GM13977 (cell line): ENCODE measurements at places on chromosomes 7 and 10.

DNA sequence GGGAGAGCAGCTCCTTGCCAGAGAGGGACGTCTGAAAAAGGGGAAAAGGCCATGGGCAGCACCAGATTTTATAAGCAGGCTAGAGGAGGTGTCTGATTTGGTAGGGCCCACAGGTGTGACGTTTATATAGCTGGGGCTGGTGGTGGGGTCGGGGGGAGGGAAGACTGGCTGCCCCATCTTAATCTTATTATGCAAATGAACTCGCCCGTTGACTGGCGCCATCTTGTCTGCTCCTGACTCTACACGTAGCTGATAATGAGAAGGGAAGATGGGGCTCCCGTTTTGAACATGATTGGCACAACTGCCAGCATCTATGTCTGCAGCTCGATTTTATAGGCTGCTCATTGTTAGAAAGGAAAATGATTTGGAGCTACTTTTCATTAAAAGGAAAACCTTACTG is 28.6 kb upstream of the CADPS2 start:
- no peak for DNase-seq

DNA sequence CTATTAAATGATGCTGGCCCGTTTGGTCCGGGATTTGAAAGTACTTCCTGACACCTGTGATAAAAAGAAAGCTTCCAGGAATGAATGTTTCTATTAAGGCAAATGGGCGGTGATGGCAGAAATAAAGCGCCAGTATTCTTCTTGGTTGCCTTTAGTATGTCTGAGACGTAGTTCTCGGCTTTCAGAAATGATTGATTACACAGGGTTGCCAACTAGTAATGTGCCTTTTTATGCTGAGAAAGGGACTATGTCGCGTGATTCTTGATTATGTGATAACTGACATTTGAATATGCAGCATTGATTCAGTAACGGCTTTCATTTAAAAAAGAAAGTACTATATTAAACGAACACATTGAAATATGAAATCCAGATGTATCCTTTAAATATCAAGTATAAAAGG is 13.9 kb downstream of the ZRANB1 start:
- no peak for DNase-seq

GRCh38 chr7:1342090-1342640 is 109.5 kb downstream of the UNCX start:
- no peak for DNase-seq

DNA sequence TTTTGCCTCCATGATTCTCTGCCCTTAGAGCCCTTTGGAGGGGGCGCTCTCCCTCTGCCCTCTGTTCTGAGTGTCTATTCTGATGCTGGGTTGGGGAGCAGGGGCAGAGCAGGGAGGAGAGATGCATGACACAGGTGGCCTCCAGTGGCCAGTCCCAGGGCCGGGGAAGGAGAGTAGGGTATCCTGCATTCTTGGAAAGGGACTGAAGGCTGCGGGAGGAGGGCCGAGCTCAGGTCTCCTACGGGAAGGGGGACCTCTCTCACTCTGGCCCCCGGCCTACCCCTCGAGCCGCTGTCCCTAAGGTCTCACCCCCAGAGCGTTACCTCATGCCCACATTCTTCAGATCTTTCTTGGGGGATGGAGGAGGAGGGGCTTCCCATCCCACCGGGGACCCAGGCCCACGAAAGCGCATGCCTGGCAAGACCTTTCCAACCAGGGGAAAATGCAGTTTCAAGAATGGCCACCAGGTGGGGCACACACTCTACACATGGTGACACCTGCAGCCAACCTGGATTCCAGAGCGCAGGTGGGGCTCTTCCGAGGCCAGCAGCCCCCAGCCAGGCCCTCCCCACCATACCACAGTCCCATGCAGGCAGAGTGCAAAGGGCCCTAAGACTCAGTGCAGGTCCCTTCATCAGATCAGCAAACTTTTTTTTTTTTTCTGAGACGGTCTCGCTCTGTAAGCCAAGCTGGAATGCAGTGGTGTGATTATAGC is 86.4 kb downstream of the MYL10 start:
- peak; percentile 78 for DNase-seq

GRCh38 chr10:85995791-85996190 is 370.8 kb downstream of the GRID1 start:
- peak; percentile 30 for DNase-seq

- no peak for DNase-seq
Measured at GRCh38 chr7:68440866-68441265, 1157.4 kb upstream of the AUTS2 start.
